ENCODE measurements at places on chromosomes 12 and 14. TPM values are rescaled to one million over a fixed set of nuclear protein-coding genes. Genes with fewer than 3 reads are reported as not detected.

The PRPH gene
- total RNA-seq, result not detected

DNA sequence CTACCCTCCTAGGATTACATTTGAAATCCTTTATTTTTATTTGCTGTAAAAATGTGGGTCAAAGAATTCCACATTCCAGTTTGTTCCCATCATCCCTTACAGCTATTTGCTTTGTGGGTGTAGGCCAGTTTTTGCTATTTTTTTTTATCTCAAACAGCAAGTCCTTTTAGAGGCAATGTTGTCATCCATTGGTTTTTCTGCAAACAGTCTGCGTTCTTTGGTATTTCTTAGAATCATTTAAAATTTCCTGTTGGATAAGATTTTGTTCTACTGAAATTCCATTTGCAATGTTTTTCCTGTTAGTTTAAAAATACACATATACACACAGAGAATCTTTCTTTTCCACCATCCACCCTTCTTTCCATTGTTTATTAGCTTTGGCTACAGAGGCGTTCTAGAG, 53.3 kb upstream of the STK38L start:
- peak; percentile 54 for DNase-seq

DNA sequence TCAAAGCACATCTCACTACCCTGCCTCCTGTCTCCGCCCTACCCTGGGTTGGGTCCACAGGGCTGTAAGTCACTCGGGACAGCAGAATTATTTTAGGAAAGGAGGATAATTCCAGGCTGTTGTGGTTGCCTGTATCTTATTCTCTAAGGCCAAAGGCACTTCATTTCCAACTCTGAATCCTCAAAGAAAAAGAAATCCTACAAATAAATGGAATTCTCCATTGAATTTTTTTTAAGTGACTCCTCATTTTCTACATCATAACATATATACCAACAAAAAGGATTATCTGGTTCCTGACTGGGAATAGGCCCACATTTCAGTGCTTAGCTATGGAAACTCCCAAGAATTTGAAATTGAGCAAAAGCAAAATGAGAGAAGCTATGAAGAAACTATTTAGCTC, 186.4 kb downstream of the ITPR2 start:
- no peak for DNase-seq

- no peak for DNase-seq
Measured at GRCh38 chr12:107435072-107435471, 250.5 kb upstream of the PWP1 start.

DNA sequence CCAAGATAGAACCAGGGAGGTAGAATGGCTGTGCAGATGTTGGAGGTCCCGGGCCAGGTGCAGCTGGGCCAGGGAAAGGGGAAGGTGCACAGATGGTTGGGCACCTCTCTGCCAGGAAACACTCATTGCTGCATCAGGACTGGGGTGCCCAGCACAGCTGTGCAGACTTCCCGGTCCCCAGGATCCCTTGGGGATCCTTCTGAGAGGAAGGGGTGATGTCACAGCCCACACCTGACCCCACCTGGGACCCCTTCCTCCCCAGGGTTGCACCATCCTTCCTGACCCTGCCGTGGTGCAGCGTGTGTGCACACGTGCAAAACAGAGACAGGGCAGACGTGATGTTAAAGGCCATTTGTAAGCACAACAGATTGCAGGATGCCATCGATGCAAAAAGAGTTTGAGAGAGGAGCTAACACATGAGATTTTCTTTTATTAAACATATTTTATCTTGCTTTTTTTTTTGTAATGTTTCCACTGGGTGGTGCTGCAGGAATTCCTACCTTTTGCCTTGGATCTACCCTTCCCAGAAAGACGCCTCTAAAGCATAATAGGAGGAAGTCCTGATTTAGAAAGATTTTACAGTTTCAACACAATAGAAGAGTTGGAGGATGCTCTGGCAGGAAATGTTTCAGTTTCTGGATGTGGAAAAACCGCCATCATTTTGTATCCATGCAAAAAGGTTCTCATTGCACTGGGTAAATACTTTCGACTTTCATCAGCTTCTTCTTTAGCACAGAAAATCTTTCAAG, 14.8 kb downstream of the ELK3 start:
- no peak for DNase-seq

DNA sequence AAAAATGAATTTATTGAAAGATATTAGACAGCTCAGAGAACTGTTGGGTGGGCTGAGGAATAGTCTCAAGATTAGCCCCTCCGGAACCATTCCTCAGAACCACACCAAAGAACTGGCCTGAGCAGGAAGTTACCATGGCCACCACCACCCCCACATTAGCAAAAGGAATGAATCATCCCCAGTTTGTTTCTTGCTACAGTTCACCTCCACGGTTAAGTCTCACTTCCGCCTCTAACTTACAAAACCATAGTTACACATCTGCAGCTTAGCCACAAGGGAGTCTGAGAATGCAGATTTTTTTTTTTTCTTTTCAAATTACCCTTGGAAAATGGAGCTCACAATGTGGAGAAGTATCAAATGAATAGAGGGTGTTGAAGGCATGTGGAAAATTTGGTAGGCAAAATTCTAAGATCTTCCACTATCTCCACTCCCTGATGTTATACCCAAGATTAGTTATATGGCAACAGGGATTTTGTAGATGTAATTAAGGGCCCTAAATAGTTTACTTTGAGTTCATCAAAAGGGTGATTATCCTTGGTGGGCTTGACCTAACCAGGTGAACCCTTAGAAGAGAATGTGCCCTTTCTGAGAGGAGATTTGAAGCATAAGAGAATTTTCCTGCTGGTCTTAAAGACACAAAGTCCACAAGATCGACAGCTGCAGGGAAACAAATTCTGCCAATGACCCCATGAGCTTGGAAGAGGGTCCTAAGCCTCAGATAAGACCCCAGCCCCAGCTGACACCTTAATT, 129.8 kb upstream of the KRR1 start:
- peak; percentile 90 for DNase-seq

DNA sequence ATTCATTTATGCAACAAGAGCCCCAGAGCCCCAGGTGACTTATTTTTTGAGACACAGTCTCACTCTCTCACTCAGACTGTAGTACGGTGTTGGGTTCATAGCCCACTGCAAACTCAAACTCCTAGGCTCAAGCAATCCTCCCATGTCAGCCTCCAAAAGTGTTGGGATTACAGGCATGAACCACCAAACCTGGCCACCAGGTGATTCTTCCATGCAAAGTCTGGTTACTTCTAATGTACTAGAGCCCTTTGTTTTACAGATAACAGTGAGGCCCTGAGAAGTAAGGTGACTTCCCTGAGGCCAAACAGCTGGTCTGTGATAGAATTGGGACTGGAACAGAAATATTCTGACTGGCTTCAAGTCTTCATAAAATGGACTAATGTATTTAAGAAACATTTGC, 10.0 kb upstream of the KCNK10 start:
- no peak for DNase-seq

The EVL gene
- 1.5 TPM for total RNA-seq

The PRR4 gene
- 1.2 TPM for total RNA-seq

GRCh38 chr14:80923368-80923767, 18.2 kb downstream of the CEP128 start:
- no peak for DNase-seq

GRCh38 chr14:98382662-98383061, 889.3 kb downstream of the BCL11B start:
- no peak for DNase-seq

DNA sequence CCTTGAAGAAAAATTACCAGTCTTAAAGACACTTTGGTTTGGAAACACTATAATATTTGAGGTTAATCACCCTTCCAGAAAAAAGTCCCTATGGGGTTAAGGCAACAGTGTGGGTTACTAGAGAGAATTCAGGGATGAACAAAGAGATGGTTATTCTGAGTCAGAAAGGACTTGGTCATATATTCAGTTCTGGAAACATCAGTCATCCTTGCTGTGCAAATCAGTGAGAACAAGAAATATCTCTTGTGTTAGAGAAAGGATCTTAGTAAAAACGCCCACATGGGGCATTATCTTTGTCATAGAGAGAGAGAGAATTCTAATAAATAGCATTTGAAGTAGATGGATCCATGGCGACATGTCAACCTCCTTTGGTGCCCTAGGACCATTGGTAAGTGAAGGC, 59.4 kb upstream of the E2F7 start:
- peak; percentile 59 for DNase-seq

- no peak for DNase-seq
Measured at GRCh38 chr12:1639538-1639937, 10.5 kb downstream of the WNT5B start.

DNA sequence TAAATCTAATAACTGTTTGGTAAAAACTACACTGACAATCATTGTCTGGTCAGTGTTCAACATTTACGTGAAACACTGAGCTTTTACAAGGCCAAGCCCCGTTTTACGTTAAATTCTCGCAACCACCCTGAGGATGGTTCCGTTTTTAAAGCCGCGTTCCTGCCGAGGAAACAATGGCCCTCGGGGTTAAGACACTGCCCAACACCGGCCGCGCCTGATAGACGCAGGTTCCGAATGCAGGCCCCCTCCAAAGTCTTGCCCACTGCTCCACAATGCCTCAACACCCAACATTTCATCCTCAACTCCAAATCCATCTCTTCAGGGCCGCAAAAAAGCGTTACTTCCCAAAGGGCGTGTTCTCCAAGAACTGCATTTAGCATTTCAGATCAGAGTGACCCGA, 953 bp upstream of the SNRPF start:
- no peak for DNase-seq

DNA sequence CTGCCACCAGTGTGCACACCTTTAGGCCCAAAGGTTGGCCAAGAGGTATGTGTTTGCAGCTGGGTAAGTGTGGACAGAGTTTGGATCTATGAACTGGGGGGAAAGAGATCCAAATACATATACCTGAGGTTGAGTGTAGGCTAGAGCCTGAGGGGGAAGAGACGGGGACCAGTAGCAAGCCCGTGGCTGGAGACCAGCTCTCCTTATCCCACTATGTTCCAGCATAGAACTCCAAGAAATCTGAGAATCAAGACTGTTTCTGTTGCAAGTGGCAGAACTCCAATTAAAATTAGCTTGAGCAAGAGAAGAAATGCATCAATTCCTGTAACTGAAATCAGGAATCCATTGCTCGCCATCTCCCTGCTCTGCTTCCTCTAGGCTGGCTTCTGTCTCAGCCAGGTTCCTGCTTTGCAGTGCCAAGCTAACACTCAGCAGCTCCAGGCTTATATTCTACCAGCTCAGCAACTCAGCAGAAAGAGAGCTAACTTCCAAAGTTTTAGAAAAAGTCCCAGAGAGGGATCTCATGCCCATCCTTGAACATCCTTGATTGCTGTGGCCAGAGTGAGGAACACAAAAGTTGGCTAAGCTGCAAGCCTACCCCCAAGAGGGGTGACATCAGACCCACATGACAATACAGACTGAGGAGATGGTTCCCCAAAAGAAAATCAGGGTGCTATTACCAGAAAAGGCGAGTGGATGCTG, 1.5 kb upstream of the PCK2 start:
- no peak for DNase-seq

GRCh38 chr14:22837114-22837749, 847 bp downstream of the MMP14 start:
- peak; percentile 60 for DNase-seq

DNA sequence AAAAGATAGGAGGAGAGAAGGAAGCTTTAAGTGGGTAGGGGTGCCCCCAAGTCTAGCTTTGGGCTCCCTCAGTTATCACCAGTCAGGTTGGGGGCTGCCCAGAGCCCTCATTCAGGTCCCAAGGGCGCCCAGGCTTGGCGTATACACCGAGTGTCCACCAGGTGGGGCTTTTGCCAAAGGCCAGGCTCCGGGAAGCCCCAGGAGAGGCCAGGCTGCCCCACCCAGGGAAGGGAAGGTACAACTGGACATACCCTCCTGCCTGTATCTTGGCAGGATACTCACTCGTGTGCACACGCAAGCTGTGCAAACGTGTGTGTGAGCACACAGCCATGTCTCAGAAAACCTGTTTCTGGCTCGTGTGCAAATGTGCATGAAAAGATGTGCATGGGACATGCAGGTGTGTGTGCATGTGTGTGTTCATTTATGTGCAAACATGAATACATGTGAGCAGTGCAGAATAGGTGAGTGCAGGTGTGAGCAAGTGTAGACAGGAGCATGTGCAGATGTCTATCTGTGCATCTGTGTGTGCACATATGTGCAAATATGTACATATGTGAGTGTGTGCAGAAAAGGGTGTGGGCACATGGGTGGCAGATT, 103.9 kb upstream of the MYL2 start:
- peak; percentile 7 for DNase-seq

- DNase-seq, result no peak
Measured at GRCh38 chr14:104113631-104114420, 24.6 kb upstream of the KIF26A start.

DNA sequence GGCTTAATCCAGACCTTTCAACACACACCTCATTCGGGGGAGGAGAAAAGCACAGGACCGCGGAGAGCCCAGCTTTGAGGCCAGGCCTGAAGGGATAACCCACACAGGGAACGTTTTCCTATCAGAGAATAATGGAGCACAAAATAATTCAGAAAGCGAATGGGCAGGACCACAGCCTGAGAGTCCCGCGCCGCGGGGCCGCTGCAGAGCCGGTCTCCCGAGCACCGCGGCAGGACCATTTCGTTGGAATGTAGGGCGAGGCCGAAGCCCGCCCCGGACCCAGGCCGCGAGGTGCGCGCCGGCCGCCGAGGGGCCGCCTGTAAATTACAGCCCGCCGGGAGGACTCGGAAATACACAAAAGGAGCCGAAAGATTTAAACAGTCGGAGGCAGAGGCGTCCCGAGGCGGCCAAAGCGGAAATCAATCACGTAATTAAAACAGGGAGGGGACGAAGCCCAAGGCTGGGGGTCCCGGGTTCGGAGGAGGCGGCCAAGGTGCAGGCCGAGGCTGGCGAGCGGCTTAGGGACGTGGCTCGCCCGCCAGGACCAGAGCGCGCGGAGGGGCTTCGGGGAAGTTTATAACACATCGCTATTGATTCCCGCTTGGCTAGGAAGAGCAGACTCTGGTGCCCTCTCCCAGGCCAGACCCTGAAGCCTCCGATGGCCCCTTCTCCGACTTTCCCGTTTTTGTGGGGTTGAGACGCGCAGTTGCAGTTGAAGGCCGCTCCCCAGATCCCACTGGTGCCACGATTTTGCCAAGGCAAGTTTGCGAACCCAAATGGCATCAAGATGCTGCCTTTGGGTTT, 6.3 kb upstream of the HOXC4 start:
- no peak for DNase-seq

- no peak for DNase-seq
Measured at GRCh38 chr12:98064501-98064900, 450.9 kb upstream of the TMPO start.

The RPS26 gene
- 49.4 TPM for total RNA-seq

The GLS2 gene
- not detected for total RNA-seq

The GPD1 gene
- 0.06 TPM for total RNA-seq

The REP15 gene
- total RNA-seq, result 3.2 TPM

The FAM161B gene
- 4.3 TPM for total RNA-seq

The TAS2R13 gene
- not detected for total RNA-seq

DNA sequence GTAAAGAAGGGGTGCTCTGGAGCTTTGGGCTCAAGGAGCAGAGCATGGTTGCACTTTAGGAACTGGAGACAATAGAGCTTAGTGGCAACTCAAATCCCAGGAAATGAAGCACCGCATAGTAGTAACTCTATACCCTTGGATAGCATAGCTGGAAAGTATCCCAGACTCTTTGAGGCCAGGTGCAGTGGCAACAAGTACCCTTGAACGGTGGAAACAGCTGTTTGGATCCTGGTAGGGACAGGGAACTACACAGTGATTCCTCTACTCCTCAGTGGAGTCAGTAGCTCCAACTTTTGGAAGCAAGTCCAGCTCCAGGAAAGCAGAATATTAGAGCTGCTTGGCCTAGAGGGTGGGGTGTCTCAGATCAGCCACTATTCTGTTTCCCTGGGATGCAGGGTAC, 129.0 kb upstream of the WSCD2 start:
- DNase-seq, result no peak

GRCh38 chr12:106267535-106267934, 19.7 kb upstream of the CKAP4 start:
- DNase-seq, result no peak

The DHRS1 gene
- total RNA-seq, result 36.3 TPM
